ENCODE measurements at places on chromosomes 16 and 17.
A peak's percentile ranks its signal among the peaks of the same experiment; 100 is the strongest.

GRCh38 chr16:27254262-27254811 lies 14.2 kb downstream of the NSMCE1 start:
- DNase-seq: no peak
- no peaks in the 10 kb centered on the region for H3K4me1 ChIP-seq
- H3K4me3 ChIP-seq: no peak overlapping the region
- peaks cover 22% of the 10 kb centered on the region for H3K36me3 ChIP-seq
- no peak overlapping the region for H3K27ac ChIP-seq

GRCh38 chr17:7023576-7024401 lies 939 bp downstream of the BCL6B start:
- H3K27ac ChIP-seq: peak overlapping the region; percentile 91
- H3K4me3 ChIP-seq: peak overlapping the region; percentile 30
- H3K4me1 ChIP-seq: peaks cover 11% of the 10 kb centered on the region
- peak; percentile 96 for DNase-seq

GRCh38 chr17:4249452-4250029 lies 14.2 kb downstream of the ANKFY1 start:
- H3K36me3 ChIP-seq: no peaks in the 10 kb centered on the region
- H3K4me3 ChIP-seq: no peak overlapping the region
- H3K4me1 ChIP-seq: peaks cover 3% of the 10 kb centered on the region
- DNase-seq: peak; percentile 38
- H3K27me3 ChIP-seq: no peaks in the 10 kb centered on the region

GRCh38 chr17:65182233-65182632 lies 45.1 kb downstream of the RGS9 start:
- H3K4me3 ChIP-seq: no peak overlapping the region
- no peak overlapping the region for H3K27ac ChIP-seq
- no peak for DNase-seq

- H3K36me3 ChIP-seq: no peaks in the 10 kb centered on the region
- peaks cover 4% of the 10 kb centered on the region for H3K27me3 ChIP-seq
- H3K4me1 ChIP-seq: no peaks in the 10 kb centered on the region
These were observed 7.8 kb downstream of the NTN1 start for GRCh38 chr17:9028988-9029570.

DNA sequence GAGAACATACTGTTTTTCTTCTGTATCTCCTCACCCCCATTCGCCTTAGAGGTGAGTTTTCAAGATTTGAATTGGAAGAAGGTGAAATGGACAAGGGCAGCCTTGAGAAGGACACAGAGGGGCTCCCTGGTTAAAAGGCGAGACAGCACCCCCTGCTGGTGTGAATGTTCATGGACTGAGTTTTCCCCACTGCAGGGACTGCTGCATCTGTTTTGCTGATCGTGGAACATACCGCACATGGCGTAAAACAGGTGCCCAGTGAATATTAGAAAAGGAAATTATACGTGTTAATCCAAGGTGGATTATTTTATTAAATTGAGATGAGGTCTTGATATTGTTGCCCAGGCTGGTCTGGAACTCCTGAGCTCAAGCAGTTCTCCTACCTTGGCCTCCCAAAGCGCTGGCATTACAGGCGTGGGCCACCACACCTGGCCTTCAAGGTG lies 54.5 kb downstream of the NDE1 start:
- H3K27ac ChIP-seq: no peak overlapping the region
- H3K4me3 ChIP-seq: no peak overlapping the region
- H3K4me1 ChIP-seq: no peaks in the 10 kb centered on the region
- H3K36me3 ChIP-seq: no peaks in the 10 kb centered on the region
- no peaks in the 10 kb centered on the region for H3K27me3 ChIP-seq

- H3K27me3 ChIP-seq: no peaks in the 10 kb centered on the region
- H3K4me1 ChIP-seq: no peaks in the 10 kb centered on the region
- no peak overlapping the region for H3K27ac ChIP-seq
- no peaks in the 10 kb centered on the region for H3K36me3 ChIP-seq
- H3K4me3 ChIP-seq: no peak overlapping the region
- DNase-seq: no peak
These were observed 770 bp upstream of the MYH3 start for GRCh38 chr17:10657879-10658278.

DNA sequence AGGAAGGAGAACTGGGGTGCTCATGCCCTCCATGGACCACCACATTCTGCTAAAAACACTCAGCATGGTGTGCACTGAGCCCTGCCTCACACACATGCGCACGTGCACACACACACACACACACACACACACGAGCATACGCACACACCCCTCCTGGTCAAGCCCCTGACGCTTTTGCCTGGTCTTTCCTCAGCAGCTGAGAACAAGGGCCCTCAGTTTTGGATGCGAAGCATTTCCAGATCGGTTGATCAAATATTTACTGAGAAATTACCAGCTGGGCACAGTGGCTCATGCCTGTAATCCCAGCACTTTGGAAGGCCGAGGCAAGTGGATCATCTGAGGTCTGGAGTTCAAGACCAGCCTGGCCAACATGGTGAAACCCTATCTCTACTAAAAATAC lies 20.1 kb upstream of the RAI1 start:
- no peaks in the 10 kb centered on the region for H3K27me3 ChIP-seq
- no peaks in the 10 kb centered on the region for H3K4me1 ChIP-seq
- no peaks in the 10 kb centered on the region for H3K36me3 ChIP-seq
- no peak for DNase-seq
- H3K27ac ChIP-seq: no peak overlapping the region

GRCh38 chr17:47224966-47225365 lies 15.8 kb downstream of the MYL4 start:
- no peaks in the 10 kb centered on the region for H3K36me3 ChIP-seq
- no peak overlapping the region for H3K4me3 ChIP-seq
- no peak for DNase-seq
- H3K27ac ChIP-seq: peak overlapping the region; percentile 13
- peaks cover 11% of the 10 kb centered on the region for H3K4me1 ChIP-seq

- no peak overlapping the region for H3K27ac ChIP-seq
- H3K4me1 ChIP-seq: no peaks in the 10 kb centered on the region
- no peak for DNase-seq
- no peak overlapping the region for H3K4me3 ChIP-seq
These were observed 75.4 kb downstream of the ARHGAP17 start for GRCh38 chr16:24939738-24940137.

DNA sequence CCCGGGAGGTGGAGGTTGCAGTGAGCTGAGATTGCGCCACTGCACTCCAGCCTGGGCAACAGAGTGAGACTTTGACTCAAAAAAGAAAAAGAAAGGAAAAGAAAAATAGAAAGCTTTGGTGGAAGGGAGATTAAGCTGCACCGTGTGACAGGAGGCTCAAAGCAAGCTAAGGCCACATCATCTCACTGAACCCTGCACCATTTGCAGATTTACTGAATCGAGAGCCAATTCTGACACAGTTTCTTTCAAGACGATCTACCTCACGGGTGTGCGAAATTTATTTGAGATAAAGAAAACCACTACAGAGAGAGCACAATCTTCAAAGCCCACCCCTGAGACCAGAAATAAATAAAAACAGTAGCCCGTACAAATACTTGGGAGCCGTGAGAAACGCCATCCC lies 49.6 kb downstream of the RTN4RL1 start:
- no peaks in the 10 kb centered on the region for H3K4me1 ChIP-seq
- H3K36me3 ChIP-seq: no peaks in the 10 kb centered on the region
- peaks cover 33% of the 10 kb centered on the region for H3K27me3 ChIP-seq
- no peak overlapping the region for H3K4me3 ChIP-seq
- no peak overlapping the region for H3K27ac ChIP-seq

DNA sequence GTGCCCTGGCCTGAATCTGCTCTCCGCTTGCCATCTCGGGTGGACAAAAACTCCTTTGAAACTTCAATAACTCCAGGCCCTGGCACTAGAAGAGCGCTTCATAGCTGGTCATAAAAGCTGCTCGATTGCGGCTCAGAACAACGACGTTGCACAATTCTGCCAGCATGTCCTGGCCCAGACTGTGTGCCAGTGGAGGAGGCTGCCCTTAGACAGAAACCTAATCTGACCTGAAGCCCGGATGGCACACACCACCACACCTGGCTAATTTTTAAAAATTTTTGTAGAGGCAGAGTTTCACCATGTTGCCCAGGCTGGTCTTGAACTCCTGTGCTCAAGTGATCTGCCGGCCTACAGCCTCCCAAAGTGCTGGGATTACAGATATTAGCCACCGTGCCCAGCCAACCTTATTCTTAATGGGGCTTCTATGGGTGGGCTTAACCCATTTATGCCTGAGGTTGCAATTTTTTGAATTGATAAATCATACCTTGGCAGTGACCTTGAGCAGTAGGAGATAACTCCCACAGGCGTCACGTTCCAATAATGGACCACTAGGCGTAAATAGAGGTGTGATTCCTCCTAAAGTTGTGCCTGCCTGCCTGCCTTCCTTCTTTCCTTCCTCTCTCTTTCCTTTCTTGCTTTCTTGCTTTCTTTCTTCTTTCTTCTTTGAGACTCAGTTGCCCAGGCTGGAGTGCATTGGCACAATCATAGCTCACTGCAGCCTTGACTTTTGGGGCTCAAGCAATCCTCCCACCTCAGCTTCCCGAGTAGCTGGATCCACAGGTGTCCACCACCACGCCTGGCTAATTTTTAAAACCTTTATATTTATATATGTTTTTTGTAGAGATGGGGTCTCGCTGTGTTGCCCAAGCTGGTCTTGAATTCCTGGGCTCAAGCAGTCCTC lies 1.1 kb upstream of the PPL start:
- H3K27ac ChIP-seq: peak overlapping the region; percentile 75
- H3K4me3 ChIP-seq: no peak overlapping the region

DNA sequence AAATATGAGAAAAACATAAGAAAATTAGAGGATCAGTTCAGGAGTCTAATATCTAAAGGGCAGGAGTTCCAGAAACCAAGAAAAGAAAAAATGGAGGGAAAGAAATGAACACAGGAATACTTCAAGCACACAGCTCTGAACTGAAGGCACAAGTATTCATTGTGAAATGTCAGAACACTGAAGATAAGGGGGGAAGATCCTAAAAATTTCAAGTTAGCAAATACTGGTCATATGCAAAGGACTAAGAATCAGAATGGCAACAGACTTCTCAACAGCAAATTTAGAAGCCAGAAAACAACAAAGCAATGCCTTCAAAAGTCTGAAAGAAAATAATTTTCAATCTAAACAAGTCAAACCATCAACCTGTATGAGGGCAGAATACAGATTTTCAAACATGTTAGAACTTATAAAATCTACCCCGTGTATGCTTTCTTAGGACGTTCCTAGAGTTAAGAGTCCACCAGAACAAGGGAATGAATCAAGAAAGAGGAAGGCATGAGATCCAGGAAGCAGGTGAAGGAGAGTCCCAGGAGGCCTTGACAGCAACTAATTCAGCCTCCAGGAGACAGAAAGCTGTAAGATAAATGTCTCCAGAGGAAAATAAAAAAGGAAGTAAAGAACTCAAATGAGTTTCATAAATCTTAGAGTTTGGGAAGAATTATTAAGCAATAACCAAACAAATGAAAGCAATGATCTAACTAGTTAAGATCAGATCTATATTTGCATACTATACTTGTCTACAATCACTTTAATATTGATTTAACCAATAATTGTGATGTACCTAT lies 2.8 kb downstream of the BRD7 start:
- no peaks in the 10 kb centered on the region for H3K27me3 ChIP-seq
- H3K36me3 ChIP-seq: peaks cover 12% of the 10 kb centered on the region
- H3K4me3 ChIP-seq: no peak overlapping the region
- peaks cover 3% of the 10 kb centered on the region for H3K4me1 ChIP-seq
- no peak for DNase-seq

DNA sequence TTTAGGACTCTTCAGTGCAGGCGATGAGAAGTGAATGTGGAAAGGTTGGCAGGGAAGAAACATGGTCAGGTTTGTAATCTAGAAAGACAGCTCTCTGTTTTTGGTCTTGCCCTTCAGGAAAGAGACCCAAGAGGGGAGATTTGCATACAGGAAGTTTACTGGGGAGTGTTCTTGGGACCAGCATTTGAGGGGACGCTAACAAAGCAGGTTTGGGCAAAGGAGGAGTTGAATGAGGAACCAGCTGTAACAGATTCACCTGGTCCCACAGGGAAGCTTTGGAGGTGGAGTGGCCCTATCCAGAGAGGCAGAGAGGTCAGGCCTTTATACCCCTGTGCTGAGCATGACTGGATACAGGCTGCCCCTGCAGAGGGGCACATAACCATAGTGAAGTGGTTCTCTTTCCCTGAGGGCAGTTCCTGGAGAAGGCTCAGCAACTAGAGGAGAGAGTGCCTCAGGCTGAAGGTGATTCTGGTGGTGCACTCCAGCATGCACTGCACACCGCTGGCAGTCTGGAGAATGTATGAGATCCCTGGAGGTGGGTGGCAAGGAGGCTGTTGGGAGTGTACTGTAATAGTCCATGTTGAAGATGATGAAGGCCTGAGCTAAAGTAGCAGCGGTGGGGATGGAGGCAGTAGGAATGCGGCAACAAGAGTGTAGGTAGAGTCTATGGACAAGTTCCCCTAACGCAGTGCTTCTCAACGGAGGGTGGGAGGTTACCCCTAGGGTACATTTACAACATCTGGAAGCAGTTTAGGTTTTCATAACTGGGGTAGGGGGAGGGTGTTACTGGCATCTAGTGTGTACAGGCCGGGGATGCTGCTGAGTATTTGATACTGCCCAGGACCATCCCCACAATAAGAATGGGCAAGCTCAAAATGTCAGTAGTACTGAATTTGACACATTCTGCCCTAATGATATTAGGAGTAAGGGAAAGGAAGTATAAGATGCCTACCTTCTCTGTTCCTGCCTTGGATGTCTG lies 37.2 kb downstream of the MAP2K6 start:
- no peak overlapping the region for H3K27ac ChIP-seq
- DNase-seq: no peak
- H3K27me3 ChIP-seq: no peaks in the 10 kb centered on the region
- H3K4me3 ChIP-seq: no peak overlapping the region

DNA sequence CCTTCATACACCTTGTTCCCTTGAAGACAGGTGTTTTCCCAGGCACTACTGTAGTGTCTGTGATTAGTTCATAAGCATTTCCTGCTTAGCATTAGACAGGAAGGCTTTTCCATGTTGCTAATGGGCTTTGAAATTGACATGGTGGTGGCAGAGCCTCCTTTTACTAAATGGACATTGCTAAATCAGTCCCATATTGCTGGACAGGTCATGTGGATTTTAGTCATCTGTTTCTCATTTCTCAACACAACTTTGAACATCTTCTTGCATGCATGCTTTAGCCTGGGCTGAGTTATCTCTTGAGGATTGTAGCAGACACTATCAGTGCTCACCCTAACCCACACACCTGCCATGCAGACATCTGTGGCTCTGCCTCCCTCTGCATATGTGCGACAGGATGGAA lies 13.7 kb upstream of the BCO1 start:
- no peak for DNase-seq
- H3K36me3 ChIP-seq: no peaks in the 10 kb centered on the region
- H3K27ac ChIP-seq: no peak overlapping the region
- H3K4me1 ChIP-seq: no peaks in the 10 kb centered on the region
- H3K4me3 ChIP-seq: no peak overlapping the region

- no peak overlapping the region for H3K4me3 ChIP-seq
- peaks cover 14% of the 10 kb centered on the region for H3K27me3 ChIP-seq
- H3K27ac ChIP-seq: no peak overlapping the region
- DNase-seq: no peak
- H3K4me1 ChIP-seq: no peaks in the 10 kb centered on the region
- H3K36me3 ChIP-seq: no peaks in the 10 kb centered on the region
These were observed 913 bp upstream of the KRT16 start for GRCh38 chr17:41613277-41614082.
